Glutamatergic neuron (in vitro differentiated cells): ENCODE measurements at places on chromosomes 3 and 15. TPM values are rescaled to one million over a fixed set of nuclear protein-coding genes. Genes with fewer than 3 reads are reported as not detected.

TUSC7 gene
- total RNA-seq = not detected

DNA sequence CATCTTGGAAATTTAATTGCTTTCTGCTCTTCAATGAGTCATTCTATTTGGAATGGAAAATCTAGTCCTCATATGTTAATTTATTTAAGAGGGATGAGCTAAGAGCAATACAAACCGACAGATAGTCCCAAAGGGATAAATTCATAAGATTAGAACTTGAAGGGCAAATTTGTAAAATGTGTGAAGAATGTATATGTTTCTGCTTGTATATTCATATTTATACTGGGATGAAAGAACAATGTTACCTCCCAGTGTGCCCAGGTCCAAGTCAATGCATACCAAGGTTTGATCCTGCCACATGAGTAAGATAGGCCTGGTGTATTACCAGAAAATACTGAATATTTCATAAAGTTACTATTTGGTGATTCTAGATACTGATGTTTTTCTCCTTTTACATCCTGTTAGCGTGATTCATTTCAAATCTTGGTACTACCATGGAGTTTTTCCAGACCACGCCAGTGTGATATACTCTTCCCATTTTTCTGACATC is 255.6 kb upstream of the SEMA6D start:
- DNase-seq = no peak

INSYN1 gene
- 86.6 TPM for total RNA-seq

- DNase-seq = no peak
Measured at GRCh38 chr3:128994581-128995546, 988 bp upstream of the CFAP92 start.

DNA sequence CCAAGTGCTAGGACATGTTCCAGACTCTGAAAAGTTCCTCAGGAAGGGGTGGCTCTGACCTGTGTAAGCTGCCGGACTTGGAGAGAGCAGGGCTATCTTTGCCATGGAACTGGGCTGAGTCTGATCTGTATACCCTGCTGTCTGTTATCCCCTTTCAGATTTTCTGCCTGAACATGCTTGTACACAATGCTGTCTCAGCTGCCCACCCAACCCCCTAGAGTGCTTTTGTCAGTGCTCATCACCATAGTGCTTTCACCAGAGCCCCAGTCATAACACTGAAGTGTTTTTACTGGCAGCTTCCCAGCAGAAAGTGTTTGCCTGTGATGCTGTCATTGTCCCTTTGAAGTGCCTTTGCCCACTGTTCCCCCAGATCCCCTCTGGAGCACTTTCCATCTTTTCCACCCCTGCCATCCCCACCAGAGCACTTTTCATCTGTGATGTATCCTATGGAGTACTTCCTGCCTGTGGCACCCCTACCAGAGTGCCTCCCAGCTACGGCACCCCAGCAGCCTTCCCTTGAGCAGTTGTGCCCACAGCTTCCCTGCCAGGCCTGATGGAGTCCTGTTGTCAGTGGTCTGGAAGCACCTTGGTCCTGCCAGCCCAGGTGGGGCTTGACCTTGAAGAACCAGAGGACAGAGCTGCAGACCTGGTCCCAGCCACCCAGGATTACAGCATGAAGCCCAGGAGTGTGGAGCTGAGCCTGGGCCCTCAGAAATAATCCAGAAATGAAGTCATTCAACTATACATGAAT is 397.7 kb downstream of the DIPK2A start:
- DNase-seq = no peak

GRCh38 chr3:72344236-72344635 is 504.0 kb downstream of the SHQ1 start:
- no peak for DNase-seq

ADGRG7 gene
- total RNA-seq = not detected

LYZL4 gene
- total RNA-seq = not detected

DNA sequence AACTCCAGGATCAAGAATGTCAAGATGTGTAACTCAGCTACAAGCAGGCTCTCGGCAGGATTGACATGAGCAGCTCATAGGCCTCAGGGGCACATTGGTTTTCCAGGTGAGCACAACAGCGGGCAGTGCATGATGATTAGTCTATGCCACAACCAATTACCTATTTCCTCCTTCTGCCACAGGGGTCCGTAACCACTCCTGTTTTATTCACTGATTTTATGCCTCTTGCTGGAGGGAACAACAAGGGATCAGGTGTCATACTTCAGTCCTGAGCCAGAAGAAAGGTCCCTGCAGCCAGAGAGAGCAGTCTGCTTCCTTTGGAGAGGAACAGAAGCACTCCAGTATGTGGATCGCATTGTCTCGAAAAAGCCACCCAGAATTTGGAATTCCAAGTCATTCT is 35.1 kb upstream of the PTPRG start:
- no peak for DNase-seq

- DNase-seq = no peak
Measured at GRCh38 chr3:71088019-71088708, 495.4 kb downstream of the FOXP1 start.

GRCh38 chr3:150319900-150320299 is 88.2 kb upstream of the TSC22D2 start:
- DNase-seq = no peak

NR2E3 gene
- total RNA-seq = 0.69 TPM

- peak; percentile 84 for DNase-seq
Measured at GRCh38 chr15:32029862-32030781, at the start of gene CHRNA7. TSS of gene CHRNA7 (plus strand) at chr15:32030515. CDS start at chr15:32030595, 80 bp downstream.

LXN gene
- 1.2 TPM for total RNA-seq

- DNase-seq = no peak
Measured at GRCh38 chr3:188149587-188149986, 4.4 kb upstream of the LPP start.

- no peak for DNase-seq
Measured at GRCh38 chr3:136385457-136385856, 135.3 kb downstream of the PCCB start.

DNA sequence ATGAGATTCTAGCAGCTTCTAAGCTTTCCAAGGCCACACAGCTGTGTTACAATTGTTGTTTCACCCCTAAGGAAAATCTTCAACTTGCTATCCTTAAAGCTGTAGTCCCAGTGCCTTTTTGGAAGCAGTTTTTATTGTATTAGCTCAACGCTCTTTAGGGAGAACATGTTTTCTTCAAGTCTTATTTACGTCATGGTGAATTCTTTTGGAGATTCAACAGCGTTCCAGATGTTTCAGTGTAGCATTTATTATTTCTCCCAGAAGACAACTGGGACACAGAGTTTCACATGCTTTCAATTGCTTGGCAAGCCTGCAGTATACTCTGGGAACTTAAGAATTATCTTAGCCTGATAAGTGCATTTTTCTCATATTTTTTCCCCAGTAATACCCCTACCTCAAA is 888.3 kb downstream of the PLOD2 start:
- DNase-seq = no peak

DNA sequence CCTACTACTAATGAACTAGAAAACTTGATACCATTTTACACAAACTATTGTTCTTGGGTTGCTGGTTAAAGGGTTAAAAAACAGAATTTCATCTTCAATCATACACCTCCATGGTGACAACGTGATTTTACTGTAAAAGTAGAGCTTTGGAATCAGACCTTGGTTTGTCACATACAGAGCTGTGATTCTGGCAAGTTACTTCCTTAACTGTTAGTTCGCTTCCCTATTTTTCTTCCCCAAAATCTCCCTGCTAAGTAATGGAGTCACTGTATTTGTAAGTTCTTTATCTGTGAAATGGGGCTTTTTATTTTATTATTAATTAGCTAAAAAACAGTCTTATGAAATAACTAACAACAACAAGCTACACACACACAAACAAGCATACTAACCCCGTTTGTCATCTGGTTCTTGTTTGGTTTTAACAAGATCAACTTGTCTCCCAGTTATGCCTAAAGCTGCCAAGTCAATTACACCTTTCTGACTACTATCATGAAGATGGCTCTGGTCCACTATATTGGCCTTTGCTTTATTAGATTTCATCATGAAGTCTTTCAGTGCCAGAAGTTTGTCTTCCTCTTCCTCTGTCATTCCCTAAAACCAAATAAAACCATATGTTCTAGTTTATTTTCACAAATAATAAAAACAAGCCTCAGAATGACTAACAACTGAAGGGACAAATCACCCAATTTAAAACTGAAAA is 38.6 kb downstream of the PIK3R4 start:
- no peak for DNase-seq

GRCh38 chr3:182259579-182259978 is 533.7 kb upstream of the ATP11B start:
- DNase-seq = peak; percentile 69

DPPA2 gene
- total RNA-seq = 0.42 TPM

DNA sequence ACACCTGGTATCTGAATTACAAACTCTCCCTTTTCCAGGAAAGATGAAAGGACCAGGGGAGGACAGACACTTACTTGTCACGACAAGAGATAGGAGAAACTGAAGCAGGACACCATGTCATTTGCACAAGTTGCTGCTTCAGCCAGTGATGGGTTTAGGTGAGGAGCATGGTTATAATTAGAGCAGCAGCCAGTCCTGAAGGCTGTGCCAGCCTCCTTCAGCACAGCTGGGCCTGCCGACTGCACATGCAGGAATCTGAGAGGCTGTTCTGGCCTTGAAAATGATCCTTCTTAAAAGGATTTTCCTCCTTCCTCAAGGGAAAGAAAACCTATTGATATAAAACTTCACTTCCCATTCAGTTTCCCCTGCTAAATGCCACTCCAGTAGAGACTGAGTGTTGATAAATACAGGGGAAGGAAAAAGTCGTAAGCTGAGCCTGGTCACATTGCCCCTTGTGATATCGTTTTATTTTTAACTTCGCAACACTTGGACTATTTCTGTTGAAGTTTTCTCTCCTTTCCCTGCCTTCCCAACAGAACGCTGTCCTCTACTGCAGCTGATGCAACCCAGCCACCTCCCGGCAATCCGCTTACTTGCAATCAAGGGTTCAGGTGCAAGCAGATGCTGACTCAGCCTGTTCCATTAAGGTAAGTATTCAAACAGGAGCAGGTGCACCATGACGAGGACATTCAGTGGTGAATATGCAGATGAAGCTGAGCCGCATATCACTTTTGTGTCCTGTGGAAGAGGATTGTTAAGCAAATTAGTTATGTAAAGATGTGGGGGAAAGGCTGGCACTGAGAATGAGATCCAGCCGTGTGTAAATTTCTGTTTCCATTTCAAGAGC is at the start of gene FBXO40:
Gene FBXO40 (plus strand): TSS at position 524 of the 847 bp plus-strand sequence. CDS start 27,197 bp downstream, outside the sequence.
- DNase-seq = peak; percentile 62

ARNT2 gene
- total RNA-seq = 35.7 TPM

PPP1R14D gene
- total RNA-seq = not detected

SPSB4 gene
- 98.4 TPM for total RNA-seq

GRCh38 chr15:60798821-60799220 is 319.9 kb upstream of the ICE2 start:
- no peak for DNase-seq

AGTR1 gene
- total RNA-seq = not detected

DNA sequence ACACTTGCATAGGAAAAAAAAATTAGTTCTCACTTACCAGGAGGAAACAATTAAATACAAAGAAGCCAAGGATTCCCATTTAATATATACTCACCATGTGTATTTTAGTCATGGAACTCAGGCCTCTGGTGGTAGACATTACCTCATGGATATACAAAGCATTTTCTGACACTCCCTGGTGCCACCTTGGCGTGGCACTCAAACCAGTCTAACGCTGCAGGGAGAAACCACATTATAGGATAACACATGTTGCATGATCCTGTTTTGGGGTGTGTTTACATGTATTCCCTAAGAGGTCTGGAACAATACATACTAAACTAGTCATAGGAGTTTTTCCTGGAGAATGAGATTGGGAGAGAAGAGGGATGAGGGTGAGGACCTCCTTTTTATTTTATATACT is 5.9 kb upstream of the RTF1 start:
- no peak for DNase-seq

DNA sequence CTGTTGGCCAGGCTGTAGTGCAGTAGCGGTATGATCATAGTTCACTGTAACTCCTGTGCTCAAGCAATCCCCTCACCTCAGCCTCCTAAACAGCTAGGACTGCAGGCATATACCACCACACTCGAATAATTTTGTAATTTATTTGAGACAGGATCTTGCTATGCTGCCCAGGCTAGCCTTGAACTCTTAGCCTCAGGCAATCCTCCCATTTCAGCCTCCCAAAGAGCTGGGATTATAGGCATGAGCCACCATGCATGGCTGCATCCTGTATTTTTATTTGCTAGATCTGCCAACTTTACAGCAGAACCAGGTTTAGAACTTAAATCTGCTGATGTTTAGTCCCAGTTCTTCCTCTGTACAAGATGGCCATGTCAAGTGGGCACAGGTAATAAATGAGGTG is 69.6 kb downstream of the ERC2 start:
- no peak for DNase-seq

GRCh38 chr15:24819680-24820079 is 135.1 kb upstream of the SNRPN start:
- no peak for DNase-seq

DNA sequence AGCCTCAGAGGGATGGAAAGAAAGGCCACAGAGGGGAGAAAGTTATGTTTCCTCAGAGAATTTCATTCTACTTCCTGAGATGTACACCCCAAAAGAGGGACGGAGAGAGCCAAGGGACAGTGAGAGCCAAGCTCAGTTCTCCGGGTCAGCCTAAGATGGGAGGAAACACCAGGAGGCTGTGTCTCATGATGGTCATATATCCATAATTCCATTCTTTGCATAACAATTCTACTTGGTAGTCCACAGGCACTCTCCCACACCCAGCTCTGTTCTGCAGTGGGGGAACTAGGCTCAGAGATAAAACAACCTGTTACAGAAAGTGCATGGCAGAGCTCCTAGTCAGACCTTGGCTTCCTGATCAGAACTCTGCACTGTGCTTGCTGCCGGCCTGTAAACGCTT is 54.4 kb downstream of the WDR76 start:
- no peak for DNase-seq

GRCh38 chr3:79517766-79518413 is 249.9 kb downstream of the ROBO1 start:
- peak; percentile 31 for DNase-seq

GRCh38 chr3:192570821-192571791 is 156.2 kb downstream of the FGF12 start:
- no peak for DNase-seq

- no peak for DNase-seq
Measured at GRCh38 chr3:72247126-72247525, 462.2 kb upstream of the PROK2 start.

C3orf22 gene
- total RNA-seq = not detected
